ENCODE measurements at places on chromosomes 5 and 9.
A peak's percentile ranks its signal among the peaks of the same experiment; 100 is the strongest.

GRCh38 chr9:10903969-10904368, 291.2 kb upstream of the PTPRD start:
- H3K36me3 ChIP-seq = no peaks in the 10 kb centered on the region
- no peak overlapping the region for H3K4me3 ChIP-seq
- H3K27ac ChIP-seq = no peak overlapping the region
- H3K27me3 ChIP-seq = no peaks in the 10 kb centered on the region
- no peak for DNase-seq
- H3K4me1 ChIP-seq = no peaks in the 10 kb centered on the region

- H3K4me1 ChIP-seq = no peaks in the 10 kb centered on the region
- no peak overlapping the region for H3K27ac ChIP-seq
- no peaks in the 10 kb centered on the region for H3K27me3 ChIP-seq
- DNase-seq = no peak
- no peaks in the 10 kb centered on the region for H3K36me3 ChIP-seq
- H3K4me3 ChIP-seq = no peak overlapping the region
Observed at GRCh38 chr5:65874241-65874640, 52.1 kb upstream of the ERBIN start.

DNA sequence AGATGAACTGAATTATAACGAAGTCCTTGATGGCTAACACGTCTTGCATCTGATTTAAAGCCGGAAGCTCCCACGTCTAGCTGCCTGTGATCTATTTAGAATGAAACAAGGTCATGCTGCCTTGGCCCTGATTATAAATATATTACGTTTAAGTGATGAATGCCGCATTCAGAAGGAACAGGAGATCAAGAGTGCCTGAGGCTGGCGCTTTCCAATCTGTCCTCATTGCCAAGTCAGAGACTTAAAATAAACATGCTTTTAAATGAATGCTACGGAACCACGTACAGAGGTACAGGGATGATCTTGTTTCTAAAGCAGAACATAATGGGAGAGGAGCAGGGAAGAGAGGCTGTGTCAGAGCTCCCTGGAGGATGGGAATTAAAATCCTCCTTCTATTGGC, 292.8 kb downstream of the TLE1 start:
- H3K4me1 ChIP-seq = no peaks in the 10 kb centered on the region
- no peak overlapping the region for H3K4me3 ChIP-seq

- H3K27ac ChIP-seq = no peak overlapping the region
- no peaks in the 10 kb centered on the region for H3K27me3 ChIP-seq
- DNase-seq = no peak
- H3K4me1 ChIP-seq = no peaks in the 10 kb centered on the region
- H3K4me3 ChIP-seq = no peak overlapping the region
Observed at GRCh38 chr9:16828340-16829281, 41.9 kb downstream of the BNC2 start.

DNA sequence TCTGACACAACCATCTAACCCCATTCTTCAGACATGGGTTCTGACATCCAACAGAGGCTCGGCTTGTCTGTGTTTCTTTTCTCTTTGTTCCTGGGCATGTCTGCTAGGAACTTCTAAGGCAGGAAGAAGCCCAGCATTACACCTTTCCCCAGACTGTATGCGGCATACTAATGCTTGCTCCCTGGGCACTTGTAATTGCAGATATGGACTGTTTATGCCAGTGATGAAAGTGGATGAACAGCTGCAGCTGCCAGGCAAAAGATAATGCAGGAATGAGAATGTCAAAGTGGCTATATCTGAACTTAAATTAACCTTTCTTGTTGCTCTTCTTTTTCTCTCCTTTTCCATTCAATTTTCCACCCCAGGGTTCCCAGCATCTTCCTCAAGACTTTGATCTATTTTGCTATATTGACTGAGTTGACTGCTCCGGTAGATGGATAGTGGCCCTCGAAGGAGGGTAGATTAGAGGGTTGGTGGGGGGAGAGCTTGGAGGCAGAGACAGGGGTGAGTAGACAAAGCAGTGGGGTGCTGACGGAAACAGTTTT, 344.4 kb downstream of the MAN2A1 start:
- no peak for DNase-seq
- no peaks in the 10 kb centered on the region for H3K4me1 ChIP-seq
- no peak overlapping the region for H3K27ac ChIP-seq
- H3K27me3 ChIP-seq = no peaks in the 10 kb centered on the region

DNA sequence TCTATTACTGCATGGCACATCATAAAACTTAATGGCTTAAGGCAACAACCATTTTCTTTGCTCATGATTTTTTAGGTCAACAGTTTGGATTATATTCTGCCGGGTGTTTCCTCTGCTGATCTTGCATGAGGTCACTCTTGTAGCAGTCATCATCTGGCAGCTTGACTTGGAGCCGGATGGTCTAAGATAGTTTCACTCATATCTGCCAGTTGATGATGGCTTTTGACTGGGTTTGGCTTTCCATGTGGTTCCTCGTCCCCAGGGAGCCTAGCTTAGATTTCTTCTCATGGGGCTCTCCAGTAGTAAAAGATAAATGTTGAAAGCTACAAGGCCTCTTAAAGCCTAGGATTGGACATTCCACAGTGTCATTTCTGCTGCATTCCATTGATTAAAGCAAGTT, 27.4 kb downstream of the LNPEP start:
- peaks cover 42% of the 10 kb centered on the region for H3K36me3 ChIP-seq
- H3K27me3 ChIP-seq = no peaks in the 10 kb centered on the region
- H3K27ac ChIP-seq = peak overlapping the region; percentile 95
